ENCODE measurements at places on chromosomes 1 and 21. TPM values are rescaled to one million over a fixed set of nuclear protein-coding genes. Genes with fewer than 3 reads are reported as not detected.

GRCh38 chr1:16292739-16293138 is 55.8 kb upstream of the CPLANE2 start:
- no peak for DNase-seq

The PRAMEF9 gene
- not detected for total RNA-seq

The APCS gene
- total RNA-seq, result not detected

The ESRRG gene
- total RNA-seq, result 0.90 TPM

Measured in SK-MEL-5 (cell line).